ENCODE measurements at places on chromosomes 2 and 18.

- DNase-seq: no peak
Observed at GRCh38 chr2:143152637-143153036, 23.4 kb downstream of the ARHGAP15 start.

DNA sequence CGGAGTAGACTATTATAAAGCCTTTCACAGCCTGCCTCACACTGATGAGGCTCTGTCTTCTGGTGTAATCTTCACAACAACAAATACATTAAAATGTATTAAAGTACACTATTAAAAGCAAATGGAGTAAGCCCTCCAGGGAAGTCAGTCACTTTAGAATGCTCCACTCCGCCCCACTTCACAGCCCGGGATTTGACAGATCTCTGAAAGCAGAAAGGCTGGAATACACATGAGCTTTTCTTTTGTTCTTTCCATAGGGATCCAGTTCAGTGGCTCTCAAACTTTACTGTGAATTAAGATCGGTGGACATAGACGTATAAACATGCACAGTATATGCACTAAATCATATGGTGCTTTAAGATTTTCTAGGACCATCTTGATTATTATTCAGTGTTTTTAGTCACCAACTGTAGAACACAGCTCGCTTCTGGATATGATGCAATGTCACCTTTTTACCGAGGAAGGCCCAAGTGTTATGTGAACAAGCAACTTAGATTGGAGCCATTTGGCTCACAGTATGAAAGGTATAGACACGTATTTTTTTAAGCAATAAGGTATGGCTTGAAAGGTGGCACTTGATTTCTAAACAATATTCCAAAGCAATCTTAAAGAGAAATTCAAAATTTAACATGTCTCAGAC is 151.1 kb downstream of the PRKCE start:
- no peak for DNase-seq

GRCh38 chr2:215653344-215654030 is 217.6 kb upstream of the FN1 start:
- no peak for DNase-seq

- no peak for DNase-seq
Observed at GRCh38 chr2:195863121-195863520, 205.5 kb downstream of the DNAH7 start.

- no peak for DNase-seq
Observed at GRCh38 chr2:3712831-3713503, 9.6 kb downstream of the DCDC2C start.

- no peak for DNase-seq
Observed at GRCh38 chr2:158142568-158143332, 41.1 kb downstream of the UPP2 start.

GRCh38 chr2:77099961-77100360 is 422.2 kb downstream of the LRRTM4 start:
- no peak for DNase-seq

DNA sequence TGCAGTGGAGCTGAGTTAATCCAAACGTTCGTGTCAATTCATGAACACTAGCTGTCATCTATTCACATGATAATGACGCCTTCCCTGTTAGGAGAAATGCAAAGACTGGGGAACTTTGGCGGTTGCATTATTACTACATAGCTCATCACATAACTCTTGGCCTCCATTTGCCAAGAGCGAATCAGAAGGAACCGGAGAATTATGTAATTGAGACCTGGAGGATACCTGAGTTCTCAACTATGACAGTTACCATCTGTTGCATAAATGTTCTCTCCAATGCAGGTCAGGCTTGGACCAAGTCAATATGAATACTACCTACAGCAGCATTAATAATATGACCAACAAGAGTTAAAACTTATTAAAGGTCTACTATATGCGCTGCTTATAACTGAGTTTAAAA is 274.5 kb downstream of the CLIP4 start:
- no peak for DNase-seq

DNA sequence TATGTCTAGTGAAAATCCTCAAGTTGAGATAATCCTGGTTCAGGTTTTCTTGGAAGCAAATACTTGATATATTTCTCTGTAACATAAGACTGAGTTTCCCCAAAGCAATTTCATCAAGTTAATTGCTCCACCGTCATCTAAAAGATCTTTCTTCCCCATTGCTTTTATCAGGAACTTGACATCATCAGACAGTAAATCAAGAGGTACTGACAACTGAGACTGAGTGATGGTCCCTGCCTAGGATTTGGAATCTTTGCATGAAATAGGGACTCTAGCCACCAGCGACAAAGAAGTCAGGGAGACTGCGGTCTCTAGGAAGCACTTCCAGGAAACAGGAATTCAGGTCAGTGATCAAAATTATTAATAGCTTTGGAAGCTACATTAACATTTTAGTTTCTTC is 43.4 kb upstream of the SCN1A start:
- DNase-seq: no peak

GRCh38 chr18:52682260-52682659 is 342.3 kb downstream of the DCC start:
- DNase-seq: no peak

DNA sequence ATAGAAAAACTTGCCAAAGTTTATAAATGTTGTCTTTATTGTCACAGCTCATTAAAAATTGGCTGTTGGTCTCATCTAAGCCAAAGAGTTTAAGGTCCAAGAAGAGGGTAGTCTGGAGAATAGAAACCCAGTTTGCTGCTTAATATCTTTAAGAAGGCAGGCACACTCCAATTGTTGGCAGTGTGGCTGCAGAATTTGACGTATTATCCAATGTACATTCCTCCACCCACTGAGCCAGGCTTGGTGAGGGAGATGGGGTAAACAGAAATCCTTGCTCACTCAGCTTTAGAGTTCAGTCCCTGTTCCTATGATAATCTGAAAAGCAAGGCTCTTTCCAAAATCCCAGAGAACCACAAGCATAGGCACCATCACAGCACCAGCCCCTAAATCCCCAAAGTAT is 10.7 kb upstream of the ADD2 start:
- no peak for DNase-seq

GRCh38 chr18:39945076-39945475 is 2010.0 kb upstream of the PIK3C3 start:
- DNase-seq: no peak
